ENCODE measurements at places on chromosomes 3 and 15.

DNA sequence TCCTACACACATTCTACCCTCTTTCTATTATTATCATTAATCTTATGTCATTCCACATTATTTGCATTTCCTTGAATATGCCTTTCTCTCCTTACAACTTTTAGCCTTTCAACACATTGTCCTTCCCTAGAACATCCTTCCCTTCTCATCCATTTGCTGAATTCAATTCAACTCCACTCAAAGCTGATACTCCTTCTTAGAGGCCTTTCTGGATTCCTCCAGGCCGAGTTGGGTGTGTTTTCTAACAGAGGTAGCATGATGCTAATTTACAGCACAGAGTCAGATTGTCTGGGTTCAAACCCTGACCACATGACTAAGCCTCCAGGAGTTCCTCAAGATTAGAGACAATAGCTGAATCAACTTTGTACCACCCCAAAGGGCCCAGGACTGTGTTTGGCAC lies 63.4 kb upstream of the IL12A start:
- no peak for DNase-seq

- no peak for DNase-seq
These were observed 404.7 kb downstream of the SOX2 start for GRCh38 chr3:182116386-182116785.

DNA sequence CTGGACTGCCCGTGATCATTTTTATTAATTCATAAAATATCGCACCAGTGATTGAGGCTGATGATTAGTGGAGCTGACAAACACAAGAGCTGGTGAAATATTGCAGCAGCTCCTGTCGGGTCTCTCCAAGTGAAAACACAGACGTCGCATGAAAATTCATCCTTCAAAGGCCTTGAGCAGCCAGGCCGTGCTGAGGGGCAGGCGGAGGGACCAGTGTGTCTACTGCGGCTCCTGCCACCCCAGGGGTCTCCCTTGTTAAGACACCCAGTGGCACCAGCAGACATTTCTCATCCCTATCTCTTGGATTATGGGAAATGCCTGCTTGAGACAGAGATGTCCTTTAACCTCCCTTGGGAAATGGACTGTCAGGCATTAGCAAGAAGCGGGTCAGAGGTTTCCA lies 289.4 kb upstream of the TLE3 start:
- no peak for DNase-seq

DNA sequence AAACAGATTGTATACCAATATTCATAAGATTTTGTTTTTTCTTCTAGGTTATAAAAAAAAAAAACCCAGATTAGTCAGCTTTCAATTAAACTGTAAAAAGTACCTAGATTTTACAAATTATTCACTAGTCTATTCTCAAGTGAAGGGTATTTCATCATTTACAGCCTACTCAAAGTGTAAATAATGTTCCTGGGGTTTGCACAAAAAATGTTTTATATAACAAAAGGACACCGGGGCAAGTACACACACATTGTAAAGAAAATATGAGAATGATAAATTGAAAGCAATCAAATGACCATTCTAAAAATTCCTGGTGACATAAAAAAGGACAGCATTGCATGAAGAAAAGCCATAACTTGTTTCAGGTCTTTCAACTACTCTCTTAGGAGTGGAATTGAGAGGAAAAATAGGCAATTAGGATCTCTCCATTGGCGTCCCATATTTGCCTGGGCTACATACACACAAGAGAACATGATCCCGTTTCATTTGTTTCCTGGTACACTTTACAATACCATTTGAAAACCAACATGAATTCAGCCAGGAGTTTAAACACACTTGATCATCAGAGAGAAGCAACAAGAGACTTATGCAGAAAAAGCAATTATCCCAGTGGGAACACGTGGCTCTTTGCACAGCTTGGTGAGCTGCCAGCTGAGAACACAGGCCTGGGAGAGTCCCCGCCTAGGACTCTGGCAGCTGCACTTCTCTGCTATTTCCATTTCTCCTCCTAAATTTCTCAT lies 1039.2 kb downstream of the ROBO1 start:
- DNase-seq: no peak

- DNase-seq: no peak
These were observed 22.1 kb downstream of the SNX33 start for GRCh38 chr15:75669879-75670212.

DNA sequence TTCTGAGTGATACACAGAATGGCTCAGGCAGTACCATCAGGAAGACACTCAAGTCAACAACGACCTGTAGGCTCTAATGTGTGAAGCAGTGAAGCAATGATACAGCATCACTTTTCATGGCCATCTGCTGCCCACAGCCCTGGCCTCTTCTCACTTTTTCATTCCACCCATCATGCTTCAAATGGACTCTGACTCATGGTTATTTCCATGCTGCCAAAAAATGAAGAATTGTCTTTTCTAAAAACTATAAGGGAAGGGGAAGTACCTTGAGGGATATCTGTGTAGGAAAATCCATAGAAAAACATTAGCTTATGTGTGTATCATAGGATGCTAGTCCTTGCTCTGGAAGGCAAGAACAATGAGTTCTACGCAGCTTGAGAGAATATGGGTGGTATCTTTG lies 11.5 kb downstream of the HGD start:
- no peak for DNase-seq

- no peak for DNase-seq
These were observed 486.4 kb downstream of the FHIT start for GRCh38 chr3:60764870-60765269.

- DNase-seq: no peak
These were observed 542 bp downstream of the ACAA1 start for GRCh38 chr3:38136393-38136776.
